Activated naive CD8-positive, alpha-beta T cell treated with anti-CD3 and anti-CD28 coated beads, Interleukin-2, amount 50 U/mL, for 24 hours (primary cell): ENCODE measurements at places on chromosomes 4 and X.

DNA sequence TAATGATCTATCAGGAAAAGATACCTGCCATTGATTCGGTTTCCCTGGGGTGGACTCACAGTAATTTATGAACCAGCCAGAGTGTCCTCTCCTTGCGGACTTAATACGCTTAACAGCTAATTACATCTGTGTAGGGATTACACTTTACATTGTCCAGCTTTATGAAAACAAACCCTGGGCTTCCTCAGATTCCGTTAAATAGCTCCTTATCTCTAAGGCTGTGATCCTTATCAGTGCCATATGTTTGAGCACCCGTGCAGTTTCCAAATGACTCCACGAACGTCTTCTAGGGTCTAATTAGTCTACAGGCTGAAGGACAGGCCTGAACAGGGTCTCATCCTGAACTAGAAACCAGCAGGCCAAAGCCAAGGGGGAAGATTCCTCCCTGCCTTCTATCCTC, 56.9 kb downstream of the KDR start:
- H3K4me1 ChIP-seq = no peaks in the 10 kb centered on the region
- peaks cover 7% of the 10 kb centered on the region for H3K27me3 ChIP-seq
- no peak for DNase-seq
- no peak overlapping the region for H3K27ac ChIP-seq
- no peaks in the 10 kb centered on the region for H3K36me3 ChIP-seq

DNA sequence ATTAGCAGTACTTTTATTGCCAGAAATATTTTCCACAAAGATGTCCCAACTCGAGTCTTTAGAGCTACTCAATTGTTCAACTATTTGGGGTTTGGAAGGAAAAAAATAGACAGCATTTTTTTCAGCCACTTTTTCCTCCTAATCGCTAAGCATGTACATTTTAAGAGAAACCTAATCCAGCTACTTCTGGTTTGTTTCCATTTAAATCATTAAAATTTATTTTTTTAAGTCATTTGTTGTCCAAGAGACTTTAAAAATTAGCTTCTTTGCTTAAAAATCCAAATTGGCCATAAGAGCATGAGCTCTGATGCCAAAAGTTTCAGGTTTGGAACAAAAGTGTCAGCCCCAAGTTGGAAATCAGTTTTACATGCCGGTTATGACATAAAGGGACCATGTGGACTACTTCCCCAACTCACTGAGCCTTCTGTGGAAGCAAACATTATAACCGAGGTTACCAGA, 186.3 kb upstream of the INTU start:
- no peak overlapping the region for H3K27ac ChIP-seq
- no peaks in the 10 kb centered on the region for H3K36me3 ChIP-seq
- no peak overlapping the region for H3K4me3 ChIP-seq
- H3K4me1 ChIP-seq = no peaks in the 10 kb centered on the region

DNA sequence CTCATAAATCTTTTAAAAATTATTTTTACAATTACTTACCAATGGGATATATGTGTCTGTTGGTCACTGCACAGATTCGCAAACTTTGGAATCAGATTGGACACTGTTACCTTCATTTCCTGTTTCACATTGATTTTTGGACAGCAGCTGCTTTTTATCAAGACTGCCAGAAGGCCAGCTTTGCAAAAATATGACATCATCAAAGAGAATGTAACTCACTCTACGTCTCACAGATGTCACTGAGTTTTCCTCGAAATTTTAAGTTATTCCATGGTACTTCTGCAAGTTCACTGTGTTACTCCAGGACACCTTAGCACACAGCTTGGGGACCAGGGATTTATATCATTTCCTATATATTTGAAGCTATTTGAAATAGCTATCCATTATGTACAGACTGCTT, 31.8 kb upstream of the MAGEB2 start:
- H3K27ac ChIP-seq = no peak overlapping the region
- no peak for DNase-seq
- no peak overlapping the region for H3K4me3 ChIP-seq
- H3K36me3 ChIP-seq = no peaks in the 10 kb centered on the region
- H3K27me3 ChIP-seq = no peaks in the 10 kb centered on the region

- no peaks in the 10 kb centered on the region for H3K4me1 ChIP-seq
- peaks cover 5% of the 10 kb centered on the region for H3K27me3 ChIP-seq
- H3K4me3 ChIP-seq = no peak overlapping the region
- no peaks in the 10 kb centered on the region for H3K36me3 ChIP-seq
These were observed 62.2 kb downstream of the MFAP3L start for GRCh38 chr4:169963998-169964397.

DNA sequence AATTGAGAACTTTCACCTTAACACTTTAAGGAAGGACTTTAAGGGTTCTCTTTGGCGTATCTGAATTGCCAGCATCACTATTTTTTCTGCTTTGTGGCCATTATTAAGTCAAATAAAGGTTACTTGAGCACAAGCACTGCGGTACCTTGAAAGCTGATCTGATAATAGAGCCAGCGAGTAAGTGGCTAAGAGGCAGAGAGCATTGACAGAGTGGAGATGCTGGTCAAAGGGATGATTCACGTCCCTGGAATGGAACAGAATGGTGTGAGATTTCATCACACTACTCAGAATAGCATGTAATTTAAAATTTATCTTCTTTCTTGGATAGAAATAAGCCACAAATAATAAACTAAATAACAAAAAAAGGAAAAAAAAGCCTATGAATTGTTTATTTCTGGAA, 57.1 kb upstream of the NPFFR2 start:
- no peak overlapping the region for H3K27ac ChIP-seq
- H3K27me3 ChIP-seq = no peaks in the 10 kb centered on the region
- no peaks in the 10 kb centered on the region for H3K36me3 ChIP-seq
- DNase-seq = no peak

DNA sequence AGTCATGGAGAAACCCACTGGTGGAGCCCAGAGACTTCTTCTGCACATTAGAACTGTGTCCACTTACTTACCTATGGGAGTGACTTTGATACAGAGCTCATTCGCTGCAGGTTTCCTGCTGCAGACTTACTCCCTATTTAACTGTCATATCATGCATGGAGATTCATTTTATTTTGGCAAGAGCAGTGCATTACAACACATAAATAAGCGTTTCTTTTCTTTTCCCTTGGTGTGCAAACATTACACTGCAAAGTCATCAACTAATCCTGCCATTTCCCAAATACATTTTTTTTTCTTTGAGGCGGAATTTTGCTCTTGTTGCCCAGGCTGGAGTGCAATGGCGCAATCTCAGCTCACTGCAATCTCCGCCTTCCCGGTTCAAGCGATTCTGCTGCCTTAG, 230.9 kb upstream of the SFRP2 start:
- DNase-seq = no peak
- no peaks in the 10 kb centered on the region for H3K27me3 ChIP-seq
- no peak overlapping the region for H3K27ac ChIP-seq
- H3K4me3 ChIP-seq = no peak overlapping the region
- H3K36me3 ChIP-seq = no peaks in the 10 kb centered on the region
- no peaks in the 10 kb centered on the region for H3K4me1 ChIP-seq

GRCh38 chr4:5955201-5955821, 62.4 kb upstream of the CRMP1 start:
- no peak for DNase-seq
- no peak overlapping the region for H3K27ac ChIP-seq
- H3K4me1 ChIP-seq = no peaks in the 10 kb centered on the region
- no peaks in the 10 kb centered on the region for H3K36me3 ChIP-seq
- H3K27me3 ChIP-seq = peaks cover 5% of the 10 kb centered on the region

DNA sequence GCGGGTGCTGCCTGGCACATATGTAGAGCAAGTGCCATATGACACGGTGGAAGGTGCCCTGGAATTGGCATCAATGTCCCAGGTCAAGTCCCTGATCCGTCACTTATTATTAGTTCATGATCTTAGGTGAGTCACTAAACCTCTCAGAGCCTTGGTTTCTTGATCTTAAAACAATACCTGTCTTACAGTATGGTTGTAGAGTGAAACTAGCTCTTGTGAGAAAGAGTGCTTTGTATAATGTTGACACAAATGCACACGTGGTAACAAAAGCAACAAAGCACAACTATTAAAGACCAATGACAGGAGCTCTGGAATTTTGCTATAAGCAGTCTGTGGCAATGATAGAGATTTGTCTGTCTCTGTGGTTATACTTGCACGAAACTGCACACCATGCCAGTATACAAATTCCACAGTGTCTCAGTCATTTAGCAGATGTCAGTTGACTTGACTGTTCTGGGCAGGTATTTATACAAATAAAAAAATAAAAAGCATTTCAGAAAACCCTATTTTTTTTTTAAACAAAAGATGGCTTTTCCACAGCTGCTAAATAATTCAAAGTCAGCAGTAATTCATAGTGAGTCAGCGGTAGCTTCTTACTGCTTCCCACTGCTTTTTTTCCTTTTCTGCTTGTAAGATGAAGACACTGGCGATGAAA, 19.7 kb upstream of the ACSL1 start:
- peaks cover 5% of the 10 kb centered on the region for H3K27me3 ChIP-seq
- no peak overlapping the region for H3K27ac ChIP-seq
- H3K4me1 ChIP-seq = peaks cover 10% of the 10 kb centered on the region
- no peaks in the 10 kb centered on the region for H3K36me3 ChIP-seq
- no peak for DNase-seq
- H3K4me3 ChIP-seq = no peak overlapping the region

- no peaks in the 10 kb centered on the region for H3K27me3 ChIP-seq
- no peak overlapping the region for H3K4me3 ChIP-seq
- H3K4me1 ChIP-seq = no peaks in the 10 kb centered on the region
- H3K36me3 ChIP-seq = no peaks in the 10 kb centered on the region
These were observed 83.8 kb downstream of the LUZP4 start for GRCh38 chrX:115373308-115373707.

DNA sequence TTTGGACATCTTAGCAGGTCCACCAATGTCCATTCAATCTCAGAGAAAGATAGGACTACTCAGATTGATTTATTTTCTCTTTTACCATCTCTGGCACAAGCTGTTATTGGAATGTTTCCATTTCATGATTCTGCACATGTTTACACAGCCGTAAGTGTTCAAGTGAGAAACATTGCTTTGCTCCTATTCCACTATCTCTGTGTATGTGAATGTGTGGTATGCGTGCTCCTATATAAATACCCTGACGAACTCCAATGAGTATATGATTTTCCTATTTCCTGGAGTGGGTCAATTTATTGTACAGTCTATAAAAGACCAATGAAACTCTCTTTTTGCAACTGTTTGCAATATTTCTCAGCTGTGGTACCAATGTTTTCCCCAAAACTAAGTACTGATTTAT, 221.0 kb upstream of the GALNT7 start:
- H3K4me1 ChIP-seq = no peaks in the 10 kb centered on the region
- H3K27me3 ChIP-seq = no peaks in the 10 kb centered on the region
- H3K27ac ChIP-seq = no peak overlapping the region
- no peak overlapping the region for H3K4me3 ChIP-seq
- no peaks in the 10 kb centered on the region for H3K36me3 ChIP-seq

- H3K36me3 ChIP-seq = peaks cover 18% of the 10 kb centered on the region
- H3K27me3 ChIP-seq = no peaks in the 10 kb centered on the region
- no peak overlapping the region for H3K4me3 ChIP-seq
These were observed 318.4 kb downstream of the PPP3CA start for GRCh38 chr4:101028886-101029285.

GRCh38 chrX:63746278-63746677, 38.7 kb downstream of the ARHGEF9 start:
- H3K27me3 ChIP-seq = no peaks in the 10 kb centered on the region
- peak overlapping the region; percentile 68 for H3K27ac ChIP-seq
- DNase-seq = peak; percentile 5

- H3K27me3 ChIP-seq = no peaks in the 10 kb centered on the region
- peaks cover 30% of the 10 kb centered on the region for H3K4me1 ChIP-seq
- H3K4me3 ChIP-seq = peak overlapping the region; percentile 52
These were observed 20.9 kb upstream of the MTM1 start for GRCh38 chrX:150547375-150548115.

DNA sequence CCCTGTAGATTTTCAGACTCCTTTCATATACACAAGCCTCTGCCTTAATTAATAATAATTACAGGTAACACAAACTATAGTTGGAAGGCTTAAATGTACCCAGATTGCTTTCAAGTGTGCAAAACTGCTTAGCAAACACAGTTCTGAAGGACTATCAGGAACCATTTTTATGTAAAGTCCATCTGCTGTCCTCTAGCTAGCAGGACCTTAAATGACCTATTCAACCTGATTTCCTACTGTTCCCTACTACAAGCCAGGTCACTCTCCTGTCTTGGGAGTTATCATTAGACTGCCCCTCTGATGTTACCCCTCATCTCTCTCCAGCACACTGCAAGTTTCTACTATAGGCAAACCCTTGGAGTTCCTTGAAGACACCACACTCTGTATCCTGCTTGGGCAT, 157.3 kb downstream of the GBA3 start:
- no peak overlapping the region for H3K27ac ChIP-seq
- no peaks in the 10 kb centered on the region for H3K4me1 ChIP-seq
- no peaks in the 10 kb centered on the region for H3K27me3 ChIP-seq
- no peak for DNase-seq
- no peaks in the 10 kb centered on the region for H3K36me3 ChIP-seq
- H3K4me3 ChIP-seq = no peak overlapping the region

DNA sequence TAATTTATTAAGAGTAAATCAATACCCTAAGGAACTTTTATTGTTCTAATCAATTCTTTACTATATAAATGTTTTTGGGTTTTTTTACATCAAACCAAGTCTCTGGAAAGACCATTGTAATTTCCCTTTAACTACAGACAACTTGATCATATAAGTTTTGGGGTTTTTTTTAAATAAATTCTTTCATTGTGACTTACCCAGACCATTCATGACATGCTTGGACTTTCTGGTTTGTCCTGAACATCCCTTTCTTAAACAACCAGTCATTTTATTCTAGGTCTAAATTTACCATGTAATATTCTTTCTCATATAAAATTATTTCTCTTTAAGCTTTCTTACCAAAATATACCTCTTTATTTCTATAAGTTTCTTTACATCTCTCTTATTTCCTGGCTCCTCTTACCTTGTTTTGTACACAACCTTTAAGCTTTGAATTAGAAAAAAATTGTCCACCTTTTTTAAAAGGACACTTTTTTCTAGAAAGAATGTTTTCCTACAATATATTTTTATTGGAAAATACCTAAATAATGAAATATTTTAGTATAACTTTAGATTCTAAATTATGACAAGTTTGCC, 8.4 kb downstream of the CNGA1 start:
- H3K36me3 ChIP-seq = peaks cover 9% of the 10 kb centered on the region
- no peaks in the 10 kb centered on the region for H3K4me1 ChIP-seq
- no peak overlapping the region for H3K4me3 ChIP-seq
- no peak overlapping the region for H3K27ac ChIP-seq

DNA sequence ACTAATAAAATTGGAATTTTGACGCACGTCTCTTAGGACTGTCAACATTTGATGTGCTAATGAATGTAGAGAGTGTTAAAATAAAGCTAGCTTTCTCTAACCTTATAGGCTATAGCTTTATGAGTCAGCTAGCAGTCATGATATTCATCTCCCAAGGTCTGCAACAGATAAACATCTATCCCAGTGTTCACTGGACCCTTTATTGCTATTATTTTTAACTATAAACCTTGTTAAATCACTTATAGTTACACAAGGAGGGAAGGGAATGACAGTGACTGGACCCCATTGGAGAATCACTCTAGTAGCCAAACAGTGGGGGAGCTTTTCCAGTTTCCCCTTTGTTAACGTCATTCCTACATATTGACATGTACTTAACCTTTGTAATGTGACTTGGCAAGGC, 67.9 kb upstream of the SHISA3 start:
- no peak for DNase-seq
- H3K36me3 ChIP-seq = no peaks in the 10 kb centered on the region
- H3K4me3 ChIP-seq = no peak overlapping the region
- H3K27ac ChIP-seq = no peak overlapping the region

GRCh38 chrX:51336584-51336983, 4.0 kb downstream of the NUDT10 start:
- DNase-seq = peak; percentile 3
- H3K27me3 ChIP-seq = no peaks in the 10 kb centered on the region
- H3K36me3 ChIP-seq = no peaks in the 10 kb centered on the region
- no peak overlapping the region for H3K4me3 ChIP-seq
- H3K4me1 ChIP-seq = peaks cover 13% of the 10 kb centered on the region
- H3K27ac ChIP-seq = no peak overlapping the region
